ENCODE measurements at places on chromosomes 4 and X.
A peak's percentile ranks its signal among the peaks of the same experiment; 100 is the strongest.

DNA sequence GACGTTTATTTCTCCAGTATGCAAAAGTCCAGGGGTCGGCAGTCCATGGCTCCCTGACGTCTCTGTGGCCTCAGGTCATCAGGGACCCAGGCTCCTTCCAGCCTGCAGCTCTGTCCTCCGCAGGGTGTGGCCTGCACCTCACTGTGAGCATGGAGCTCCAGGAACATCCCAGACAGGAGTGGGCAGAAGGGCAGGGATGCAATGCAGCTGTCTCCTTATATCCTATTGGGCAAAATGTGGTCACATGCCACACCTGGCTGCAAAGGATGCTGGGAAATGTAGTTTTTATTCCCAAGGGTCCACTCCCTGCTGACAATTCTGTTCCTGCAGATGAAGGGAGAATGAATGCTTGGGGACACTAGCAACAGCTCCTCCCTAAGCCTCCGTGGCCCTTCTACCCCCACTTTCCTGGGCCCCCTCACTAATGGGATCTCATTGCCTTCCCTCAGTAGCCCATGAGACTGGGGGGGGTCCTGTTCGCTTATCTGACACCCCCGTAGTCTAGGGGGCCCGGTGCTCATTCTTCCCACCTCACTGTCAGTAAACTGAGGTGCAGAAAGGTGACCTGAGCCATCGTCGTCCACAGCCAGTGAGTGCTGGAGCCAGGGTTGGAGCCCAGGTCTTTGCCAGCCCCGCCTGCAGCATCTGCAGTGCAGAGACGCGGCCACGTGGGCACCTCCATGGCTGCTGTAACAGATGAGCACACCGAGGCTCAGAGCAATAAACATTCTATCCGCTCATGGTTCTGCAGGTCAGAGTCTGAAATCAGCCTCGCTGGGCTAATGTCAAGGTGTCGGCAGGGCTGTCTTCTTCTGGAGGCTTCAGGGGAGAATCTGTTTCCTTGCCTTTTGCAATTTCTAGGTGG is 5.9 kb upstream of the GRPEL1 start:
- peak; percentile 55 for DNase-seq

- DNase-seq, result no peak
Observed at GRCh38 chr4:95651891-95652290, 103.1 kb upstream of the UNC5C start.

- DNase-seq, result no peak
Observed at GRCh38 chr4:151727365-151727764, 33.4 kb downstream of the GATB start.

DNA sequence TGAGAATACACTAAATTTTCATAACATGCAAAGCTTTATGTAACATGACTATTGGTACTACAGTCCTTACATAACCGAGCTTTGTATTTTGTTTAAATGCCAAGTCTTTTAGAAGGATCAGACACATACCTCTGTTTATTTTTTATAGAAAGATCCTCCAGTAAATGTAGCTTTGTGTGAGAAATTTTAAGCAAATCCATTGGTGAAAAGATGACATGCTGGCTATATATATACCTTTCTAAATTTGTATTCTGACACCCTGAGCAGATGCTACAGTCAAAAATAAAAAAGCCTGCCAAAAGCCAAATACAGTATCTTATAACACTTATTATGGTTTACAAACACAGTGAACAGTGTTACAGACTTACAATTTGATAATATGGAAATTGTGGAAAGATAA is at the start of gene YIPF7:
YIPF7 (minus strand) TSS at position 201 of the 400 bp plus-strand sequence. CDS start 1,525 bp downstream, outside the sequence.
- DNase-seq, result no peak

DNA sequence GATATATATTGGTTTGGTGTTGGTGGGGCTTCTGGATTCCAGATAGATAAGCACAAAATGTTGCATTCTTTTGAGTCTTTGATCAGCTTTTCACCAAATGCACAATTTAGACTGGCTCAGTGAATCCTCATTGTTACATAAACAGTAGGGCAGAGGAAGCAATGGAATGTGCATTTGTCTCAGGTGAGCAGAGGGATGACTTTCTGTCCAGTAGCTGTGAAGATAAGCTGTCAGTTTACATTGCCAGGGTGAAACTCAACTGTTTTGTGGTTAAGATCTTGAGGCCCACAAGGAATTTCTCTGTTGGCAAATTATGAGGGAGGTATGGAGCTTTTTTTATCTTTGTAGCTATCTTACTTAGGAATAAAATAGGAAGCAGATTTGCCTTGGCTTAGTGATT is 168.0 kb downstream of the GALNTL6 start:
- DNase-seq, result no peak
